ENCODE measurements at places on chromosomes 2 and 18.
A peak's percentile ranks its signal among the peaks of the same experiment; 100 is the strongest.

- H3K27me3 ChIP-seq: no peaks in the 10 kb centered on the region
- no peaks in the 10 kb centered on the region for H3K36me3 ChIP-seq
- H3K4me1 ChIP-seq: no peaks in the 10 kb centered on the region
- no peak overlapping the region for H3K4me3 ChIP-seq
- no peak overlapping the region for H3K27ac ChIP-seq
Measured at GRCh38 chr2:200821686-200822245, 10.1 kb downstream of the BZW1 start.

DNA sequence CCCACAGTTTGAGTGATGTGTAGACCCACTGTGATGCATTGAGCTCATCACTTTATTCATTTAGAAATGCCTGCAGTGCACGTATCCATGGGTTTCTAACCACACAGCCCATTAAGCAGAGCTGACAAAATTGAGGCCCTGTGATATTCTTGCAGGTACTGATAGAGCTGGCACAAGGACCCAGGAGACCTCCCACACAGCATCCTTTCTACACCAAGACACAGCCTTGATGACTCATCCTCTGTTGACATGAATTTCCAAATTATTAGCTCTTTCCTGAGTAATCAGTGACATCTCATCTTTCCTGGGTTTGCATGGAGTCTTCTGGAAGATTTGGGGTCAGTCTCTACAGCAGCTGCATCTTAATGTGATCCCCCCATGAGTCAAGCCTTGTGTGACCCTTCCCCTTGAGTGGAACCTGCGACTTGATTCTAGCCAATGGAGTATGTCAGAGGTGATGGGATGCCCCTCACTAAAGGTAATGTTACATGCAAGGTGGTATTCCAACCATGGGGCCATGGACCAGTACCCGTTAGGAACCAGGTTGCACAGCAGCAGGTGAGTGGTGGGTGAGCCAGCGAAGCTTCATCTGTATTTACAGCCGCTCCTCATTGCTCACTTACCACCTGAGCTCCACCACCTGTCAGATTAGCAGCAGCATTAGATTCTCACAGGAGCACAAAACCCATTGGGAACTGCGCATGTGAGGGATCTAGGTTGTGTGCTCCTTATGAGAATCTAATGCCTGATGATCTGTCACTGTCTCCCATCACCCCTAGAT is 181.1 kb upstream of the ARL4C start:
- H3K27ac ChIP-seq: no peak overlapping the region
- H3K4me3 ChIP-seq: no peak overlapping the region
- H3K4me1 ChIP-seq: no peaks in the 10 kb centered on the region
- no peaks in the 10 kb centered on the region for H3K27me3 ChIP-seq
- no peak for DNase-seq

- no peak for DNase-seq
- no peaks in the 10 kb centered on the region for H3K27me3 ChIP-seq
- peak overlapping the region; percentile 100 for H3K27ac ChIP-seq
- H3K4me1 ChIP-seq: peaks cover 5% of the 10 kb centered on the region
- H3K4me3 ChIP-seq: peak overlapping the region; percentile 97
- no peaks in the 10 kb centered on the region for H3K36me3 ChIP-seq
Measured at GRCh38 chr18:36130039-36130831, 536 bp downstream of the ELP2 start.

DNA sequence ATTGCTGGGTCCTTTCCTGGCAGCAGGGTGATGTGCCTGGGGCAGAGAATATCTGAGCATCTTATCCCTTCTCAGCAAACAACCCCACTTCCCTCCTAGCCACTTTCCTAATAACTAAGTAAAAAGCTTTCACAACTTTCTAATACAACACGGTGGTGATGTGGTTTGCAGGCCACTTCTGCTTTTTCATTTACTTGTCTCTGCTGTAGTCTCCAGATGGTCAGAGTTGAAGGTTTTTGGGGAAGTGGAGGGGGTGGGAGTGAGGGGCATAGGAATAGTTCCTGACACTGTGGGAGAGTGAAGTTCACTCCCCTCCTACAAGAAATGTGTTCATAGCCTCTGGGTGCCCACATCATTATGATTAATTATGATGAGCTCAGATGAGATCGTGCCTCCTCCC is 11.6 kb downstream of the OXER1 start:
- no peak overlapping the region for H3K4me3 ChIP-seq
- H3K27ac ChIP-seq: no peak overlapping the region
- no peaks in the 10 kb centered on the region for H3K4me1 ChIP-seq
- DNase-seq: no peak
